ENCODE measurements at places on chromosomes 5 and 9.

- no peak for DNase-seq
Observed at GRCh38 chr5:82295959-82296531, 17.9 kb upstream of the RPS23 start.

GRCh38 chr9:95109456-95109855 lies 208.1 kb downstream of the FANCC start:
- no peak for DNase-seq

GRCh38 chr9:13787234-13787833 lies 507.8 kb upstream of the MPDZ start:
- peak; percentile 5 for DNase-seq

DNA sequence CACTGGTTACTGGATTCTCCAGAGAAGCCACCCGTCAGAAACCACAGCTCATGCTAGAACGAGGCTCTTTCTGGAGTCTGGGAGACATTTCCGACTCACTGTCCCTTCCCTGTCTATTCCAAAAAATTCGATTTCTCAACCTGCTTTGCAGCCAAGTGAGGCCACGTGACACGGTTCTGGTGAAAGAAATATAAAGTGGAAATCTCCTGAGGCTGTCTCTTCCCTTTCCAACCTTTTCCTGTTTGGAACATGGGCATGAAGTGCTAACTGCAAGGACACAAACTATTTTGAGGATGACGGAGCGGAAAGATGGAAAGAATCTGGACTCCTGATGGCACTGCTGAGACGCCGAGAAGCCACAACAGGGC lies 6.1 kb upstream of the PTGS1 start:
- DNase-seq, result no peak

DNA sequence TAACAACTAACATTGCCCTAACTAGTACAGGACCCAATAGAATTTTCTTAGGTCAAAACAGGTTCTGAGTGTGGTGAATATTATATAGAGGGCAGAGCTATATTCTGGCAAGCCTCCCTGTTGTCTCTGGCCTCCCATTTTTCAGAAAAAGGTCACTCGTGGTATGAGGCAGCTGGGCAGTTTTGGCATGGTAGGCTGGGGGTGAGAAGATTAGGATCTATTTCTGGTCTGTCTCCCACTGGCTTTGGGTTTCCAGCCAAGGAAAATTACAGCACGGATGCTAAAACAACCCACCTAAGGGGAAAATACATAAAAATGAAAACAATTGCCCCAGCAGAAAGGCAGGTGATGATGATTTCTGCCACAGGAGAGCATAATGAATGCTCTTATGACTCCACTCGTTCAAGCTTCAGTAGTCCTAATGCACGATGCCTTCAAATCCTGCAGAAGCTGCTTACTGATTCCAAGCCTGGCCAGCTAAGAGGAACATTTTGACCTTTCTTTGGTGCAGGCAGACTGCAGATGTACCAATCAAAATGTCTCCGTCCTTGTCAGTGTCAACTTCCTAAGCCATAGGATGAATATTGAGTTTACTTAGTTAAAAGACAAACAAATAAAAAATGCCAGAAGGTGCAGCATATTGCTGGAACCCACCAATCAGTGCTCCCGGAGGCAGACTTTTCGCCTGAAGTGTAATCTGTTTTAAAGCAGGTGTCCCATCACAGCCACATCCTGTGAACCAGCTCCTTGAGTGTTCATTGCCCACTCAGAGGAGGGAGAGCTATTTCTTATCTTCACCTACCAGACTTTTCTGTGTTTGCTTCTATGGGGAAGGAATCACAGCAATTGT lies 435.4 kb downstream of the ZSWIM6 start:
- no peak for DNase-seq

- no peak for DNase-seq
Observed at GRCh38 chr9:37889536-37889935, 14.4 kb downstream of the SLC25A51 start.

GRCh38 chr9:131432597-131433301 lies 38.9 kb downstream of the PRRC2B start:
- peak; percentile 92 for DNase-seq

- DNase-seq, result no peak
Observed at GRCh38 chr5:155459889-155460500, 446.4 kb downstream of the KIF4B start.

DNA sequence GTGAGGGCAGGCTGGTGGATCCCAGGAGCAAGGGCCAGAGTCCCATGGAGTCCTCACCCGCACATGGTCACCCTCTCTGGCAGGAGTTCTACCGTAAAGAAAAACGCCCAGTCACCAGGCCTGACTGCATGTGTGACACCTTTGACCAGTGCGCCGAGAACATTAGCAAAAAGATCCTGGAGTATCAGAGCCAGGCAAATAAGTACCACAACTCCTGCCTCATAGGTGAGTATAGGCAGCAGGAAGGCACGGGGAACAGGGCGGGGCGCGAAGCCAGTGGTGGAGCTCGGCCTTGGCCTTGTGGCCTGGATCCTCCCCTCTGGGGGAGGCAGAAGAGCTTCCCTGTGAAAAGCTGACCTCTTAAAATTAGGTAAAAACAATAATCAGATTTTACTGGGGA lies 45.4 kb upstream of the TDRD7 start:
- no peak for DNase-seq

GRCh38 chr5:177447066-177447610 lies 524 bp downstream of the PRR7 start:
- DNase-seq, result peak; percentile 70

DNA sequence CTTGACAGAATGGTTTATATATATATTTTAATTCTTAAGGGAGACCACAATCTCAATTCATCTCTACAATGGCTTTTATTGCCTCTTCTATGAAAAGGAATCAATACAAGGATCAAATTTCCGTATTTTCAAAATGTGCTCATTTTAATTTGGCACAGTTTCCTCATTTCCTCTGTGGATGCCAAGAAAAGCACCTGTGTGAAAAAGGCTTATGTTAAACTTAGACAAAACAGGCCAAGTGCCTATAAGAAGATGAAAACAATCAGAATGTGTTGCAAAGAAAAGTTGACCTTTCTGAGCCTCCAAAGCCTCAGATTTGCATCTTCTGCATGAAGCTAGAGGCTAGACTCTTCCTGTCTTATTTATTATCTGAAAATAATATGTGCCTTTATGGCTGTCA lies 173.7 kb upstream of the SLC12A2 start:
- no peak for DNase-seq

GRCh38 chr5:151005187-151005949 lies 15.0 kb upstream of the GPX3 start:
- no peak for DNase-seq

DNA sequence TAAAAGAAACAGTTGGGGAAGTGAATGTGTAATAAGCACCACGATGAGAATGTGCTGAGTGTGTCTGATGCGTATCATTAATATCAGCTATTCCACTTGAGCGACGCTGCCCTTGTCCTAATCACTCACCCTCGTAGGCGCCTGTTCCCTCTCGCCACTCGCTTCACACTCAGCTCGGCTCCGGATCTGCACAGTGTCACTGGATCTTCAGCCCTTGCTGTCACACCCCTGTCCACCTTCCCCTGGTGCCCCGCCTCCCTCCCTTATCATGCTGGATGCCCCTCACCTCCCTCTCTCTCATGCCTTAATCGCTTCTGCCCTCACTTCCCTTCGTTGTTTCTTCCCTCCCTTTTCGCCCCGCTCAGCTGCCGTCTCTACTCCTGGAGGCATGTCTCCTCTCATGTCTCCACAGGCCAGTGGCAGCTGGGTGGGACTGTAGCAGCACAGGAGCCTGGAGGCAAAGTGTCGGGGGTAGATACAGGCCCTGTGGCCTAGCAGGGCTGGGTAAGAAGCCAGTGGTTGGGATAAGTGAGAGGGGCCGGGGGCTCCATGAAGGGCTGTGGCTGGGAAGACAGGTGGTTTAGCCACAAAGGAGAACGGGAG lies 43.5 kb downstream of the ANKDD1B start:
- DNase-seq, result no peak

DNA sequence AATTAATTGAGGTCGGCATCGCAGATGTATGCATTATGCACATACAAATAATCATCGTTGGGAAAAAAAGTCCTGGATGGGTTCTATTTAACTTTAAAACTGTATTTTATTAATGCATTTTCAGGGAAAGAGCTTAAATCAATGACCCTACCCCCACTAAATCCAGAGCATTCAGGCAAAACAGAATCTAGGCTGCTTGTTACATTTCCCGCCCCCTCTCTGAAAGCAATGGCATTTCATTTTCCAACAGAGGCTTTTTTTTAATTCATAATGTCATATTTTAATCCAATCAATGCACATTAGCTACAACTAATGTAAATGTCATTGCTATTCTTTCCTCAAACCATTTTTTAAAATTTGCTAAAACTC lies 117.4 kb upstream of the GRIA1 start:
- DNase-seq, result no peak

- DNase-seq, result no peak
Observed at GRCh38 chr9:104879555-104880309, 48.2 kb downstream of the ABCA1 start.

- no peak for DNase-seq
Observed at GRCh38 chr5:127909066-127909465, 174.5 kb upstream of the SLC12A2 start.

- DNase-seq, result no peak
Observed at GRCh38 chr5:149389552-149390495, 10.7 kb upstream of the IL17B start.

- DNase-seq, result no peak
Observed at GRCh38 chr5:56166671-56167385, 66.3 kb downstream of the ANKRD55 start.

DNA sequence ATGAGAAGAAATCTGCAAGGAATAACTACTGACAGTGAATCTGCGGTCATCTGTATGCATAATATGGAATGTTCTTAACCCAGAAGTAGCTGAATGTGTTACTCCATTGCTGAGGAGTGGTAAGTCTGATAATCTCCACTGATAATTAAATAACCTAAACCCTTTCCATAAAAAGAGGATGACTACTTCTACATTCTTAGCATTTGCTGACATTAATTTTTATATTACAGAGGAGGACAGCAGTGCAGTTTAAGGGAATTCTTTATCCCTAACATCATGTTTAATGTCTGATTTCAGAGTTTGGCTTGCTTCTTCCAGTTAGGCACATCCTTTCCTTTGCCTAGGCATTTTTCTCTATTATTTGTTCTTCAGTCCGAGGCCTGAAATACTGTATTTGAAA lies 52.2 kb downstream of the CDC42SE2 start:
- DNase-seq, result no peak

GRCh38 chr5:132116072-132116471 lies 42.5 kb downstream of the CSF2 start:
- DNase-seq, result no peak

DNA sequence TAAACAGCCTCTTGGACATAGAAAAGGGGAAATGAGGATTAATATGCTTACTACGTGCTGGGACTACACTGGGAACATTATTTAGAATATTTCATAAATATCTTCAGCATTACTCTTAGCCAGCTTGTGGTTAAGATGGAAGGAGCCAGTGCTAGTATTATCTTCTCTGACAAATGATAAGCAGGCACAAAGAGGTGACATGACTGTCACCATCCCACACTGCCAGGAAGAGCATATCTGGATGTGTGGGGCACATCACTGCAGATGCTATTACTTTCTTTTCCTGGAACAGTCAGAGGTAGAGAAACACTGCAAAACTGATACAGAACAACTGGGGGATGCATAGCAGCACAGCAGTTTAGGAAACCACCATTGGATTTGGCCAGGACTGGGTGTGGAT lies 281.0 kb upstream of the TNC start:
- no peak for DNase-seq

DNA sequence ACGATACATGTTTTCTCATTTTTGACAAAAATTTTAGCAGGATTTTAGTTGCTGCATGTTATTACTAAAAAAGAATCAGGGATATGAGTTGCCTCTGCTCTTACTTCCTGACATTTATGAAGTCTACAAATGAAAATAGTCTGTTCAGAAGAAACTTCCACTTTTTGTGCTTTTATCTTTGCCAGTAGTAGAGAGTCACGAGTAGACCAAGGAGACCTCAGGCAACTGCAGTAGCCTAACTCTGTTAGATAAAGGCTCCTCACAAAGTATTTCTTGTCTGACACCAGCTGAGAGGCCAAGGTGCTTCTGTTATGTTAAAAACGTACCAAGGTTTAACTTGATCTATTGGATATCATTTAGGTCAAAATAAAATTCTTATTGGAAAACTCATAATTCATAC lies 333.9 kb downstream of the NR2F1-AS1 start:
- DNase-seq, result no peak

GRCh38 chr9:72661401-72662135 lies 140.2 kb downstream of the TMC1 start:
- peak; percentile 25 for DNase-seq

DNA sequence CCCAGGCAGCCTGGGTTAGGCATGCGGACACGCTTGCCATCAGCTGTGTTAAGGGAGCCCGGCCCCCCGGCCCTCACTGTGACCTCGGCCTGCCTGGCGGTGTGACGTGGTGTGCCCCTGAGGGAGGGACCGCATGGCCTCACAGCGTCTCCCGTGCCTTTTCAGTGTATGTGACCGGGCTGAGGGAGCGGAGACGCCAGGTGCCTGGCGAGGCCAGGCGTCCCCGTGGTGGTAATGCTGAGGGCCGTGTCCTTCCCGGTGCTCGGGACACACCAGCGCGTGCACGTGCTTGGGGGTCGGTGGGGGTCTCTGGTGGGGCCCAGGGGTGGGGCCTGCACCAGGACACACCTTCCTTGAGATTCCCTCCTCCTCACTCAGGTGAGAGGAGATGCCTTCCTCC lies 10.9 kb downstream of the RNU6ATAC start:
- DNase-seq, result no peak

DNA sequence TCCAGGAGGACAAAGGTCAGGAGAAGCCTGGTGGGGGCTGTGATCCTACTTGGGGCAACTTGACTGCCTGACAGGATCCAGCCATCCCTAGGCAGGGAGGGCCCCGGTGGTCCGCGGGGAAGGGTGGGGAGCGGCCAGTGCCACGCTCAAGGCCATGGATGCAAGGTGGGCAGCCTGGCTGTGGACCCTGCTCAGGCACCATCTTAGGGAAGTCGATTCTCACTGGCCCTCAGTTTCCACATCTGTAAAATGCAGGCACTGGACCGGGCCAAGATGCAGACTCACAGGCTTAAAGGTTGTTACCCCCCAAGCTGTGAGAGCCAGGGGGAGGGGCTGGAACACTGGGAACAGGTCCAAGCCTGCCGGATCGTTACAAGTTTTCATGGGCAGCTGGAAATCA lies 8.7 kb upstream of the DOLPP1 start:
- DNase-seq, result no peak

- DNase-seq, result no peak
Observed at GRCh38 chr5:128962211-128962610, 3.1 kb upstream of the SLC27A6 start.

GRCh38 chr5:98163796-98164493 lies 609.5 kb upstream of the RGMB start:
- DNase-seq, result no peak

GRCh38 chr5:173594061-173594460 lies 22.4 kb downstream of the BOD1 start:
- DNase-seq, result peak; percentile 61

DNA sequence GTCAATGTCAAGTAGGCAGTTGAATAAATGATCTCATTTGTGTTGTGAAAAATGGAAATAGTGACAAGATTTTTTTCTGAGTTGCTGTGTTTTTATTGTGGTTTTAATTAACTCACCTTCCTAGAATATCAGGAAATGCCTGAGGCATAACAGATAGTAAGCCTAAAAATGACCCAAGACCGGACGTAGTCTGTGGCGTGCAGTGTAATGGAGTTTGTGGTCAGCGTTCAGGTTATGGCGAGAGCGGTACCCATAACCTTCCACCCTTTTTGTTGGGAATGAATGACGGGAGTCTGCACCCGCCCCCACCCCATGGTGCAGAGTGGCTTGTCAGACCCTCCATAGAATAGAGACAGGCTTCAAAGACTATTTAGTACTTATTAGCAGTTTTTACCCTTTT lies 119.3 kb downstream of the GALNT10 start:
- DNase-seq, result peak; percentile 12

GRCh38 chr5:170681013-170681433 lies 102.5 kb upstream of the GABRP start:
- peak; percentile 17 for DNase-seq
